Smooth muscle cell of the brain vasculature (primary cell): ENCODE measurements at places on chromosomes 16 and 17.

GRCh38 chr17:41917679-41918313, 955 bp downstream of the ACLY start:
- DNase-seq: no peak

DNA sequence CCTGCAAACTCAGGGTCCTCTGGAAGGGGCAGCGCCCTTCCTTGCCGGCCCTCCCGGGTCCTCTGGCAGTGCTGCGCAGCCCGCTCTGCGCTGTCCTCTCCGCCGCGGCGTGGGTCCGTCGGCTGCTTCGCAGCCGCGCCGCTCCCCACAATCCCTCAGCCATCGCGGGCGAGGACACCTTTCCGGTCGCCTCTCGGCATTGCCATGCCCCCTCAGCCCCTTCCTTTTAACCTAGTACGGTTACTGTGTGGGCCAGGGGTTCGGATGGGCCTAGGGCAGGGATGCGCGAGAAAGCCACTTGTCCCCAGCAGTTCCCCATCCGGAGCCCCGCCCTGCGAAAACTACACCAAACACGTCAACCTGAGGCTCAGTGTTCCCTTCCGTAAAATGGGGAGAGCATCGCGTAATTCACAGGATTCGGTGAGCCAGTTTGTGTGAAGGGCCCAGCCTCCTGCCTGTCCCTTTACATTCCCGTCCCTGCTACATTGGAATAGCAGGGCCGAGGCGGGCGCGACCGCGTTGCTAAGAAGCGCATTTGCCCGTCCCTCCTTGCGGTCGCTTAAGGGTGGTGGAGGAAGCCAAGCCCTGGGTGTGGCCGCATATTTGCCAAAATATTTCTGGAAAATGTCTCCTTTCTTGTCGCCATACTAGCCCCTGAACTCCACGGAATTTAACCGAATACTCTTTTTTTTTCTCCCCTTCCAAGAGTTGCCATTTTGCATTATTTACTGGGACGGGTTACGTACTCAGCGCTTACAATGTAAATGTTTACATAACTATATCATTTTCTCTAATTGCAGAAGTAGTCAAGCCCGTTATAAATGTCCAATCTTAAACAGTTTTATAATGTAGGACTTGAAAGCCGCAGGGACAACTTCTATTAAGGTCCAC, 13.2 kb downstream of the COPZ2 start:
- DNase-seq: no peak

- DNase-seq: no peak
These were observed 108.7 kb downstream of the ZFHX3 start for GRCh38 chr16:72939247-72939646.

DNA sequence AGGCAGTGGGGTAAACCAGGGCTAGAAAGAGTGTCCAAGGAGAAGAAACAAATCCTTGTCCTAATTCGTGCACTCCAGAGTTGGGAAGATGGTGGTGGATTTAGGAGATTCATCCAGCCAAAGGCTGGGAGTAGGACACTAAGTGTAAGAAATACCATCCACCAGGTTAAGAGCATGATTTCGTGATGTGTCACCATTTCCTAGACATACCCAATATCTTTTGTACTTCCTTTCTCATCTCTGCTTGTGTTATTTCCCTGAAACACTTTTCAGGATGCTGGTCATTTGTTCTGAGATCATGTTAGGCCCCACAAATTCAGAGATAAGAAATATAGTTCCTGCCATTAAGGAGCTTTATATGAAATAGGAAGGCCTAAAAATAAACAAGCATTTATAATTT, 106.3 kb upstream of the HLF start:
- DNase-seq: no peak

- DNase-seq: no peak
These were observed 13.1 kb downstream of the LYRM9 start for GRCh38 chr17:27879987-27880608.

DNA sequence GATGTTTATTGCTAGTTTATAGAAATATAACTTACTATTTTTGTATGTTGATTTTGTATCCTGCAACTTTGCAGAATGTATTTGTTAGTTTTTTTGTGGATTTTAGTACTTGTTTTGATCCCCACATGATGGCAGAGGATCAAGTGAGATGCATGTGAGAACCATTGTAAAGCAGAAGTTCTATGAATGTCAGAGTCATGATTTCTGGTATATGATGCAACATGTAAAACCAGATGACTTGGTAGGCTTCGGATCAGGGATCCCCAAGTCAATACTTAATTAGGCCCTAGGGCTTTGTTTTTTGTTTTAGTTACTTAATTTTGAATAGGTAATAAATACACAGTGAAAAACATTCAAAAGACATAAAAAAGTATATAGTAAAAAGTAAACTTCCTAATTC, 45.8 kb downstream of the ESRP2 start:
- DNase-seq: no peak

DNA sequence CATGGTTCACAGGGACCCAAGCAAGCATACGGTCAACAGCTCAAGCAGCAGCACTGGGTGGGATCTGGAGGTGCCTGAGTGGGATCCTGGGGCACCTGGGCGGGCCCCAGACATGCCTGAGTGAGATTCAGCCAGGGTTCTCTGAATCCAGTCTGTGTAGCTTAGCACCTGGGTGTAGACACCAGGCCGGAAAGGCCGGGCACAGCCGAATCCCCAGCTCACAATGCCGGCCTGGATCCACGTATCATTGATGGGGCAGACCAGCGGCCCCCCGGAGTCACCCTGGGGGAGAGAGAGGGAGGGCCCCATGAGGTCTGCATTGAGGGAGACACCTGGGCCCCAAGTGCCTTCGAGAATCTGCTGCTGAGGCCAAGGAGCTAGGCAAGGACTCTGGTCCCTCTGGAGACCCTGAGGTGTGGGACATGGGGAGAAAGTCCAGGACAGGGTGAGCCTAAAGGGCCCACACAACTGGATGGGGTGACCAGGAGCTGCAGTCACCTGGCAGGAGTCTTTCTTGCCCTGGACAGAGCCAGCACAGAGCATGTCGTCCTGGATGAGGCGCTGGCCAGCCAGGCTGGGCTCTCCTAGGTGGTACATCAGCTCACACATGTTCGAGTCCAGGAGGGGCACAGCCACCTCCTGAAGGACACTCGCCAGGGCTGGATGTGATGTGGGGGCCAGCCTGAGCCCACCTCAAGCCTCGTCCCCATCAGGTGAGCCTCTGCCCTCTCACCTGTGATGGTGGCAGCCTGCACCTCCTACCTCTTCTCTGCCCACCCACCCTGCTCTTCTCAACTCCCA, 9.7 kb downstream of the ZG16B start:
- DNase-seq: no peak

DNA sequence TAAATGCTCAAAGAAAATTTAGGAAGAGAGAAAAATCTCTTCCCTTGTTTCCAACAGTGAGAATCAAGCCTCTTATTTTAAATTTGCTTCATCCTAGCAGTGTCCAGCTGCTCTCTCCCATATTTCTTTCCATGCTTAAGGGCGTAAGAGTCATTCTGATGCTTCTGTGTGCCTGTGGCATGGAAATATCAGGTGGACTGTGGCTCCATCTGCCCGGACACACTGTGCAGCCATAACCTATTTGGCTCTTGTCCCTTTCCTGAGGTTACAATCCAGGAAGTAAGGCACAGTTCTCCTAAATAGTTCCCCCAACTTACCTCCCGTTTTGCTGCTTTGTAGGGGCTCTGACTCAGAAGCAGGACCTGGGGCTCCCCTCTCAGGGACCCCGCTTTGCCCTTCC, 6.3 kb upstream of the KRT222 start:
- DNase-seq: no peak

GRCh38 chr16:82700541-82701235, 73.9 kb downstream of the CDH13 start:
- no peak for DNase-seq

GRCh38 chr17:27569884-27570577, 61.0 kb upstream of the LGALS9 start:
- no peak for DNase-seq

DNA sequence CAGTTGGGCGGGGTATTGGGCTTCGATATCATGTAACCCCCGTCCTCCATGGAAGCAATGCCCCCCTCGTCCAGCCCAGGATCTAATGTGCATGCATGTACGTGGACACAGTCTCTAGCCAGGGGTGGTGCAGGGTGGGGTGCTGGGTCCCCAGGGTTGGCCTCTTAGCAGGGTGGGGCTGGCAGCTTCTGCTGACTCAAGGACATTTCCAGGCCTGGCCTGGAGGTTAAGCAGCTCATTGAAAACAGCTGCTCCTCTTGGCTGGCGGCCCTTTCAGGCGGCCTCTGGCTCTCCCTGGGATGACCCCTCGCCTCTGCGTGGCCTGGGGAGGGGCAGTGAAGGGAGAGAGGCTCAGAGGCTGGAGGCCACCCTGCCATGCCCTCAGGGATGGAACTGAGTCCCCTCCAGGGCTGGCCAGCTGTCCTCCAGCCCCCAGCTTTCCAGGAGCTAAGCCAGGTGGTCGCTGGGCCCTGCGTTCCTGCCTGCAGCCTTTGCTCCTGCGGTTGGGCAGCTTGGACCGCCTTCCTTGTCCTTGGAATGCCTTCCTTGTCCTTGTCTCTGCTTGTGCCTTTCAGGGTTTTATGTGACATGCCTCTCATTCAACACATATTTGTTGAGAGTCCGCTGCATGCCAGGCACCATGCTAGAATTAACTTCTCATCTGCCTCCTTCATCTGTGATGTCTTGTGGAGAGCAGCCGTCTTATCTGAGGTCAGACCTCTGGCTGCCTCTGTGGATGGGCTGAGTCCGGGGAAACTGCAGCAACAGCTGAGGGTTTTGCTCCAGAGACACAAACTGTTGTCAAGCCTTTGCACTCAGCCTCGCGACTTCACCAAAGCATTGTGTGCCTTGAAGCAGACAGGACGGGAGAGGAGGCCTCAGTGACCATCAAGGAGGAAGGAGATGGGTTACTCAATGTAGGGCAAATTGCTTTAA, 26.6 kb downstream of the MRC2 start:
- DNase-seq: no peak

DNA sequence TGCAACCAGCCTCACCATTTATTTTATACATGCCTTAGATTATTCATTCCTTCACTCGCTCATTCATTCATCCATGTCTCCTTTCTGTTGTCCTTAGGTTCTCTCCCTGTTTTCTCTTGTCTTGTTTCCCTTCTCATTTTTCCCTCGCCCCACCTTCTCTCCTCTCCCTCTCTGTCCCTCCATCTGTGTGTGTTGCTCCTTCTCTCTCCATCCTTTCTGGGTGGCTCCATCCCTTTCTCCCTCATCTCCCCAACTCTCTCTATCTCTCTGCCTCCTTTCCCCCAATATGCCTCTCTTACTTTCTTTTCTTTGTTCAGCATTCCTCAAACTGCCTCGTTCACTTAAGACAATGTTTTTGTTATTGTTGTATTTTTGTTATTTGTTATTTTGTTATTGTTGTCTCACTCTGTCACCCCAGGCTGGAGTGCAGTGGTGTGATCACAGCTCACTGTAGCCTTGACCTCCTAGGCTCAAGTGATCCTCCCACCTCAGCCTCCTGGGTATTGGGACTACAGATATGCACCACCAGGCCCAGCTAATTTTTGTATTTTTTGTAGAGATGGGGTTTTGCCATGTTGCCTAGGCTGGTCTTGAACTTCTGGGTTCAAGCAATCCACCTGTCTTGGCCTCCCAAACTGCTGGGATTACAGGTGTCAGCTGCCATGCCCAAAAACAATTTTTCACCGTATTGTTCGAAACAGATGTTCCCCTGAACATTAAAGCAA, 14.4 kb downstream of the SOCS1 start:
- no peak for DNase-seq

GRCh38 chr17:41873559-41874292, 8.5 kb upstream of the KLHL11 start:
- DNase-seq: no peak

DNA sequence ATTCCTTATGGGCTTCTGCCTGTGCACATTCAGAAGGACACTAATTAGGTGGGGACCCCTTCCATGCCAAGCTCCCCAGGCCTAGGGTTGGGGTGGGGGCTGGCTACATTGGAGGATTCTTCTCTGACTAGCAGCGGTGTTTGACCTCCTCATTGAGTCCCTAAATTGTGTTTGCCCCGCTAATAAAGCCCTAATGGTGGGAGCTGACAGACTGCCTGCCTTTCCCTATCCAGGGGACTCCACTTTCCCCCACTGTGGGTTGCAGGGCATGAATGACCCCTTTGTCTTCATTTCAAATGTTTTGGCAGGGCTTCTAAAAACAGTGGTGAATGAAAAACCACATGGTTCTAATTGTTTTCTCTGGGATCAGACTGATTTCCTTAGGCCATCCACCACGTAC, 476.8 kb upstream of the CDH11 start:
- no peak for DNase-seq

- DNase-seq: no peak
These were observed 89.1 kb downstream of the TBC1D16 start for GRCh38 chr17:79946352-79947231.

DNA sequence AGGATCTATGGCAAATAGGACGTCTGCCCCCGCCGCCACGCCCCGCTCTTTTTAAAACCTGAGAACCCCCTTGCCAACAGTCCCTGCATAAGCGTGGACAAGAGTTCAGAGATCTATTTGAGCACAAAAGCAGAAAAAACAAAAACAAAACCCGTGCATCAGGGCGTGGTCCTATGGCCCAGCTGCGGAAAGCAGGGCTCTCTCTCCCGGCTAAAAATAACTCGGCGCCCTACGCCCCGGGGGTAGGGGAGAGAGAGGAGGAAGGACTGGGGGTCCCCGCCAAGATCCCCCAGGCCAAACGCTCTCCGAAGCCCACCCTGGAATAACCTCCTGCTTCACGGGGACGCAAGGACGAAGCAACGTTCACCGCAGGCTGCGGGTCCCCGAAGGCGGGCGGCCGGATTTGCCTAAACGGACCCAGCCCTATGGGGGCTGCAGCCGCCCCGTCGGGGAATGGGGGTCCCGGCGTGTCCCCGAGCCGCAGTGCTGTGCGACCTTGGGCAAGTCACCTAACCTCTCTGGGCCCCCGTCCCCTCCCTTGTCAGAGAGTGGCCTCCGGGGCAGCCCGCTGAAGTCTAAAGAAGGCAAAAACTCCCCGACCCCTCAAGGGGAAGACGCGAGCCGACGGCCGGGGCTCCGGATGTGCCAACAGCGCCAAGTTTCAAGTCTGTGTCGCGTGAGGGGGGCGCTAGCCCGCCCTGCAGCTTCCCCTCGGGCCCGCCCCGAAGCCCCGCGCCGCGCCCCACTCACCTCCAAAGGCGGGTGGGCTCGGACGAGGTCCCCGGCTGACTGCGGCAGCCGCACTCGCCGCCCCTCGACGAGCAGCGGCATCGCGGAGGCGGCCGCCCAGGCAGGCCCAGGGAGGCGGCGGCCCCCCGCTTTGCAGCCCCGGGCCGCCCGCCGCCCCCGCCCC, 477 bp downstream of the NTAN1 start:
- no peak for DNase-seq

DNA sequence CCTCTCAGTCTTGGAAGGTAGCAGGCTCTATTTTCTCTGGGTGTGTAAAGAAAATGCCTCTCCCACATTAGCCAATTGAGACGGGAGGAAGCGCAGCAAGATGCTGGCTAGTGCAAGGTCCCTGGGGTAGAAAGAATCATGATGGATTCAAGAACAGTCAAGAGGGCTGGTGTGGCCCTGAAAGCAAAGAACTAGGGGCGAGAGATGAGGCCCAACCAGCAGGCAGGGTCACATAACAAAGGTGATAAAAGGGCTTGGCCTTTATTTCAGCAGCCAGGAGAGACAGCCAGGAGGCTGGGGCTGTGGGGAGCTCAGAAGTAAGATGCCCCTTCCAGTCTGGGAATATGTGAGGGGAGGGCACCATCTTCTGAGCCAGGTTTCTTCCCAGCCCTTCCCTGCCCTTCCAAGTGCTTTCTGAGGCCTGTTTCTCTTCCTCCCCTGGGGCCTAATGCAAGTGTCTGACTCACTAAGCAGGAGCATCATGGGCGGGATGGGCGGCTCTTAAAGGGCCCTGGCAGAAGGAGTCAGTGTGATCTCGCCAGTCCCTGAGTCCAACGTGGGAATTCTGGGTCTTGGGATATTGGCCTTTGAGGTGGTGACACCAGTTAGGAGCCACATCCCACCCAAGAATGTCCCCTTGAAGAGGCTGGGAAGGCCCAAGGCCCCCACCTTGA, 3.9 kb upstream of the NLRC5 start:
- peak; percentile 65 for DNase-seq
